ENCODE measurements at places on chromosomes 3 and 15.

GRCh38 chr3:51796854-51797253 lies 17.8 kb upstream of the IQCF6 start:
- DNase-seq, result no peak

DNA sequence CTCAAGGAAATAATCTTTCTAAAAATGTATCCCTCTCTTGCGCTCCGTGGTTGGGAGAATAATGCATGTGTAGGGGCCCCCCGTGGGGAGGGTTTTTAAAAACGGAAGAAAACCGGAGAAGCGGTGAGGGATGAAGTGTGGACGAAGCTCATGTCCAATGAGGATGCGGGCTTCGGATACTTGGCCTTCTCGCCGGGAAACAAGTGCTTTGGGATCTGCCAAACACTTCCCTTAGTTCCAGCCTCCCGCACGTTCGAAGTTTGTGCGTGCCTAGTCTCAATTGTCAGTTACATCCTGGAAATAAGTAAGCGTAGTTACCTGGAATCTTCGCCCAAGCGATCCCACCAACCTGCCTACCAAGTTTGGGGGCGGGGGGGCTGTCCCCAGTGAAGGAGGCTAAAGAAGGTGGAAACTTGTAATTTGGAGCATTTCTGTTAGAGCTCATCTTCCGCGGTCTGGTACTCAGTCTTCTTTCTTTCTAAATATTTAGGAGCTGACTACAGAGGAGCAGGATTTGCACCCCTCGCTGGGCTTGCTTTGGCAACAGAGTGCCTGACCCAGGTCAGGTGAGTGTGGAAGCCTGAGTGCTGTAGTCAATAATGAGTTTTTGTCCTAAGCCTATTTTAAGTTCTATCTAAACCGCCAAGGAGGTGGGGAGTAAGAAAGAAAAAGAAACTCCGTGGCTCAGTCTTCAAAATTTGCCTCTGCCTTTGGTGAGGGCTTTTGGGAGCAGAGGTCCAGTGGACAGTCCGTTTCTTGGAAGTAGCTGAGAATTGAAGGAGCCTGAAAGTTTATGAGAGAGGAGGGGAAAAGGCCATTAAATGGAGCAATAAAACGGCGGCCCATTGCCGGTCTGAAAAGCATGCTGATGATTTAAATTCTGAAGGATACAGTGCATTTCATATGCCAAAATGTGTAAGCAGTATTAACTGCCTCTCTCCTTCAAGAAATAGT lies 1.1 kb downstream of the ITPR1 start:
- no peak for DNase-seq

GRCh38 chr3:42175386-42176240 lies 84.5 kb downstream of the TRAK1 start:
- no peak for DNase-seq

GRCh38 chr3:99128235-99128634 lies 226.7 kb upstream of the DCBLD2 start:
- DNase-seq, result no peak

DNA sequence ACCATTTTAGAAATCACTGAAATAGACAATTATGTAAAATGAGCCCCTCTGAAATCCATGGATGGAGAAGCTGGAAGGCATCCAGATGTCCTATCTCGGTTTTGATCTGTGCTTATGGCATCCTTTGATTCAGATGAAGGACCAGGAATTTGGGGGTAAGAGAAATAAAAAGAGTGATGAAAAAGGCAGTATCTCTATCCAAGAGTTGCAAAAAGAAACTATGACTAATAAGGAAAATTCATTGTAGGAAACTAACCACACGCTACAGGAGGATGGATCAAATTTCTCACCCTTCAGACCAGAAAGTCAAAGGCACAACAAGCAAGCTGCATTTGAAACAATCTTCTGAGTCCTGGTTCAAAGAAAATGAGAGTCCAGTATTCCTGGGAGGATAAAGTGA lies 34.8 kb downstream of the SRGAP3 start:
- no peak for DNase-seq

- DNase-seq, result no peak
Measured at GRCh38 chr3:72727172-72727571, 121.1 kb downstream of the SHQ1 start.

DNA sequence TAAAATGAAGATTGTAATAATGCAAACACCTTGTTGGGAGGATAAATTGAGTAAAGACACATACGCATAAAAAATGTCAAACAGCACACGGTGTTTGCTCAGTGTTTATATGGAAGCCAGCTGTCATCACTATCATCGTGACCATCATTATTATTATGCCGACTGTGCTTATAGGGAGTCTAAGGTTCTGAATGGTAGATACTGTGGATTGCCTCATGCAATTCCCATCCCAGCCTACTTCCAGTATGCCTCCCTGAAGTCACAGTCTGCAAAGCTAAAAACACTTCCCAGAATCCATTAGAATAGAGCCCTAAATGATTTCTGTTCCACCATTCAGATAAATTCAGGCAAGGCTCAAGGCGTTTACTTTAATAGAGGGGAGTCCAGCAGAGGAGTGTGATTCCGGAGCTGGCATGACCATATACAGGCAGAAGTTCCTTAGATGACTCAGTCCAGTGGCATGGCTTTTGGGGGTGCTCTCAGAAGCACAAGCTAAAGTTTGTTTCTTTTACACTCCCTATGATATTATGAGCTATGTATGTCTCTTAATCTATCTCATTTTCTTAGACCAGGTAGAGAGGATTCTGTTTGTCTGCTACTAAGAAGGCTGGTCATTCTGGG lies 148.7 kb downstream of the MEX3B start:
- DNase-seq, result no peak

DNA sequence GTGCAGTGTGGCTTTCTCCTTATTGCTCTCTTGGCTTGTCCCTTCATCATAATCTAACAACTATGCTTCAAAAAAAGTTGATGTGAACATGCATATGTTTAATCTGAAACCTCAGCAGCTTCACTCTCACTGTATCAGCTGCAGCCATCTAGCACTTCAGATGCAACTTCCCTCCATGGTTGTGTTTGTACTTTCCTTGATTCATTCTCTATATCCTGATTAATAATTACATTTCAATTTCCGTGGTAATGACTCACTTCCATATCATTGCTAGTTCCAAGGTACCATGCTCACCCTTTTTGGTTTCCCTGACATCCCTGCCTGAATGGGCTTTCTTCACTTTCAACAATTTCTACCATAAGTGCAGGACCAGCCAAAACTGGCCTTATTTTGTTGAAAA lies 51.2 kb downstream of the MDFIC2 start:
- no peak for DNase-seq

GRCh38 chr3:169662132-169662842 lies 1.2 kb downstream of the MECOM start:
- no peak for DNase-seq
